ENCODE measurements at places on chromosomes 4 and X. TPM values are rescaled to one million over a fixed set of nuclear protein-coding genes. Genes with fewer than 3 reads are reported as not detected.

- DNase-seq = no peak
Measured at GRCh38 chrX:11768039-11768438, 10.0 kb downstream of the MSL3 start.

DNA sequence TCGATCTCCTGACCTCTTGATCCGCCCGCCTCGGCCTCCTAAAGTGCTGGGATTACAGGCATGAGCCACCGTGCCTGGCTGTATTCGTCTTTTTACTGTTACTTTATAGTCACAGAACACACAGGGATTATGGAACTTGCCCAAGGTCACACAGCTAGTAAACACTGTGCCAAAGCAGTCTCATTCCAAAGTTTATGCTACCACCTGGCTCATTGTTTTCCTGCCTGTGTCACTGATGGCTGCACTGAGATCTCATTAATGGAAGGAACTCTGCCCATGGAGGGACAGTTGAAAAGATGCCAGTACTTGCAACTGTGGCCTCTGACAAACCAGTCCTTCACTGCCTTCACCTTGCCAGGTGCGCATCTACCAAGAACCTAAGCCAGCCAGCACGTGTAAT, 517.7 kb downstream of the BCOR start:
- DNase-seq = no peak

Gene ARMCX2
- total RNA-seq = 2.4 TPM

DNA sequence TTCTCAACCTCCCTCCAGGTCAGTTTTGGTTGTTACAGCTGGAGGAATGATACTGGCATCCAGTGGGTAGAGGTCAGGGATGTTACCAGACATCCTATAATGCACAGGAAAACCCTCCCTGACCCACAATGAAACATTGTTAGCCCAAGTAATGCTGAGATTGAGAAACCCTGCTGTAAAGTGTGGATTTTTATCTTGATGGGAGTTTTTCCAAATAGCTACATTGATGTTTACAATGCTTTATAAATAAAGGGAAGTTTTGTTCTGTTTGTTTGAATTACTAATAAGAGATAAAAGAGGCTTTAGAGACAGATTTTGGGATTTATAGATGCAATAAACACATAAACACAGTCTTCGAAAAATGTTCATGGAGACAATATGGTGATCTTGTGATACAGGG, 194.0 kb upstream of the NUDT6 start:
- DNase-seq = no peak

DNA sequence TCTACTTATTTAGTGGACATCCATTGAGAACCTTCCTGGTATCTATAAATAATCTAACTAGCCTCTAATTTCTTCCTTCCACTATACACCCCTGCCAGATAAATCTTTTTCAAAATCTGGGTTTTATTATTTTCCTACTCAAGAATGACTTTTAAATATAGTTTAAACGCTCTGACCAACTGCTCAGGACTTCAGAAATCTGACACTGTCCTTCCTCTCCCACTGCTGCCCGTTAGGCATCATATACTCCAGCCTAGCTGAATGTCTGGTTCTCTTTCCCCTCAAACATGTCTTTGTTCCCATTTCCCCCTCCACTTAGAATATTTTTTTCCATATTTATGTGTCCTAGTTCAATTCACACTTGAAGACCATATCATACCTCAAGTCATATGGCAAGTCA, 35.2 kb upstream of the CBLL2 start:
- DNase-seq = no peak

DNA sequence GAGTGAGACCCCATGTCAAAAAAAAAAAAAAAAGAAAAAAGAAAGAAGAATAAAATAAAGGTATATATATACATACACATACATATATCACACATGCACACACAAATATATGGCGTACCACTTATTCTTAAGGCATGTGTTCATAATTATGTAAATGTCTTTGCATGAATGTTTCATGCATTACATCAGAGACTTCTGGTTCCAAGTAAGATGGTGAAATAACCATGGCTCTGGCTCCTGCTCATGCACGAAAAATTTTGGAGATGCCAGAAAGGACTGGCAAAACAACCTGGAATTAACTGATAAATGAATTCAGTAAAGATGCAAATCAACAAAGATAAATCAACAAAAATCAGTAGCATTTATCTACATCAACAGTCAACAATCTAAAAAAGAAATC, 19.7 kb upstream of the FHIP1A start:
- DNase-seq = no peak

DNA sequence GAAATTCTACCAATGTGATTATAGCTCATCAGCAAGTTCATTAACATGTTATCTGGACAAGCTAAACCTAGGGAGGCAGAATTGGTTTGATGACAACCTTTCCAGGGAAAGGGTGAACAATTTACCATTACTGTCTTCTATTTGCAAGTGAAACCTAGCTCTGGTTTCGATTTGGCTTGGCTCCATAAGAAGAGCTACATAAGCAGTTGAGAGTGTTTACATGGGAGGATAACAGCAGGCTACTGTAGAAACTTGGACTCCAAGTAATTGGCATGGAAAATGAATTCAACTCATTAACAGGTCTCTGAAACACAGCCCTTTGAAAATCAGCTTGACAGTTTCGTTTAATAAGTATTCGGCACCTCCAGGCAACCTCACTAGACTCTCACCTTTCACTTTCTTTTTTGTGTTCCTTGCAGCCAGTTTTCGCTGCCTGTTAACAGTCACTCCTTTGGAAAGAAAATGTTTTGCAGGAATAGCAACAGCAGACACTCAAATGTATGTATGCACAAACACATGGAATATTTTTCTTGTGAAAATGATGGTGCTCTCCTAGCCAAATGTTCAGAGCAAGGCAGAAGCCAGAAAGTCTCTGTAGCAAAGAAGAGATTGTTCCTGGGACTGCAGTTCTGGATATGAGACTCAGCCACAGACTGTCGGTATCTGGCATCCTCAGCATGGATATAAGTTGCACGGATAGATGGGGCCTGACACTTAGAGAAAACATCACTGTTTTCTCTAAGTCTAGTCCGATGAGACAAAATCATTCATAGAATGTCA, 27.5 kb downstream of the POU3F4 start:
- DNase-seq = no peak

Gene OPRPN
- total RNA-seq = not detected

DNA sequence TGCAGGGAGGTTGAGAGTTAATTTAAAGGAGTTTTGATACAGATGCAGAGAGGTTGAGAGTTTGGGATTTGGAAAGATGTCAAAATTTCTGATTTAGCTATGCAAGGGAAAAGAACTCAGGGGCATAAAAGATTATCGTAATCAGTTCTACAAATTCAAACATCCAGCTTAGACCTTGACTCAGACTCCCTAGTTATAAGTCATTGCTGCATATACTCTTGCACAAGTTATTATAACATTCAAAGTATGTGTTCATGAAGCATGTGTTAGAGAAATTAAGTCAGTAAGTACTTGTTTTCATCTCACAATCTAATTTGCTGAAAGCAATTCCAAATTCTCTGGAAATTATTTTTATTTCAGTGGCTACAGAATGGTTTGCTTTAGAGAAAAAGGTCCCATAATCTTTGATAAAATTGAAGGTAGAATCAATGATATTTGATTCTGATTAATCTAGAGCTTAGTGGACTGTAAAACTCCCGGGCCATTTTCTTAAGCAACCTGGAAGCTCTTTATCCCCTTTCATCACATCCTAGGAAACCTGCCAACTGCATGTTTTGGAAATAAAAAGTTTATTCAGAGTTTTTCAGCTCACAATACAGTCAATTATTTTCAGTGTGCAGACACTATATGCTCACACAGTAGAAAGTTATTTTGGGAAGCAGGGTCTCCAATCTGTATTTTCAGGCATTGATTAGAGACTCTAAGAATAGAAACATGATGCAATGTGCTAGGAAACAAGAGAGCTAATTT, 132.9 kb upstream of the SPANXC start:
- no peak for DNase-seq

Gene MTNR1A
- total RNA-seq = not detected

DNA sequence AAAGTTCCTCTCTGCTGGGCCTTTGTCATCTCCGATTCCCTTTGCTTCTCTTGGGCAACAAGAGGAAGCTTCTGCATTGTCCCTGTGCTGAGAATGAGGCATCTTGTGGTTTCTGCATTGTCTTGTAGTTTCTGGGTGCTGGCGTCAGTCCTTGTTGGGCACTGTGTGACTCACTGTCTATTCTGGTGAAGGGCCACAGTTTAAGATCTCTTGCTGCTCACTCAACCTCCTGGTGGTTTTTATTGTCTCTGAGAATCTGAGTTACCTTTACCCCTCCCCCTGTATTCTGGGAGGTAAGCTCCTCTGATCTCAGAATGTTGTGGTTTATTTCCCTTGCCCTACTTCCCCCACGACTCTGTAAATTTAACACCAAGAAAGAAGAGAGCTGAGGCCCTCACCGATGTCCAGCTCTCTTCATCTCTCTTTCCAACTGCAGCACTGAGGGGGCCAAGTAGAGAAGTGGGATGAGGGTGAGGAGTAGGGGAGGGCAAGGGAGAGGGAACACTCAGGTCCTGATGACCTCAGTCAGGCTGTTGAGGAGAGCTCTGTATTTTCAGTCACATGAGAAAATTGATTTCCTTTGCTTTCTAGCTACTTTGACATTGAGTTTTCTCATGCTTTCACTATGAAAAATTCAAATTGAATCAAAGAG, 441.6 kb upstream of the PITX2 start:
- DNase-seq = no peak

DNA sequence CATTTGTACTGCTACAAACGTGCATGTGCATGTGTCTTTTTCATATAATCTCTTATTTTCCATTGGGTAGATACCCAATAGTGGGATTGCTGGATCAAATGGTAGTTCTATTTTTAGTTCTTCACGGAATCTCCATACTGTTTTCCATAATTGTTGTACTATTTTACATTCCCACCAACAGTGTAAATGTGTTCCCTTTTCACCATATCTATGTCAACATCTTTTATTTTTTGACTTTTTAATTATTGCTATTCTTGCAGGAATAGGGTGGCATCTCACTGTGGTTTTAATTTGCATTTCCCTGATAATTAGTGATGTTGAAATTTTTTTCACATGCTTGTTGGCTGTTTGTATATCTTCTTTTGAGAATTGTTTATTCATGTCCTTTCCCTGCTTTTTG, 59.3 kb upstream of the PACRGL start:
- no peak for DNase-seq

- no peak for DNase-seq
Measured at GRCh38 chr4:89101256-89102161, 9.8 kb upstream of the TIGD2 start.

Gene ADH7
- total RNA-seq = not detected

GRCh38 chrX:69603566-69604194, 12.2 kb upstream of the EDA start:
- no peak for DNase-seq

DNA sequence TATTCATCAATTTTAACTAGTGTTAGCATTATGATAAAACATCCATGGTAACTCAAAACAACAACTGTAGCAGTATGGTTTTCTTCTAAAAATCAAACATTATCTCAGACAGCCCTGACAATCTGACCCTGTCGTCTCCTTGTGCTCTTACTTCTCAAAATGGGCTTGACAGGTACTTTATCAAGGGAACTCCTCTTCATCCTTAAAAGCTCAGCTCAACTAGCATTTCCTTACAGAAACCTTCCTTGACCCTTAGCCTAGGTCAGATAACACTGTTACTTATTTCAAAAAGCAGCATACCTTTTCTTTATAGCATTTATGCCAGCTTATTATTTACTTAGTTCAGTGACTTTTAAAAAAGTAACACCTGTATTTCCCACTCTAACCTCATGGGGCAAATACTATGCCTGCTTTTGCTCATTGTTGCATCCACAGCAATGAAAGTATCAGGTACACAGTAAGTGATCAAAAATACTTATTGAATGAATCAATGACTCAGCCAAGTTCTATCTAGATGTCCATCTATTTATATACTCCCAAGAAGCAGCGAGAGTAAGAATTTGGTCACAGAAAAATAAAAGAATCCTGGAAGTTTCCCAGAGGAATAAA, 41.9 kb downstream of the ADAMTS3 start:
- DNase-seq = no peak

DNA sequence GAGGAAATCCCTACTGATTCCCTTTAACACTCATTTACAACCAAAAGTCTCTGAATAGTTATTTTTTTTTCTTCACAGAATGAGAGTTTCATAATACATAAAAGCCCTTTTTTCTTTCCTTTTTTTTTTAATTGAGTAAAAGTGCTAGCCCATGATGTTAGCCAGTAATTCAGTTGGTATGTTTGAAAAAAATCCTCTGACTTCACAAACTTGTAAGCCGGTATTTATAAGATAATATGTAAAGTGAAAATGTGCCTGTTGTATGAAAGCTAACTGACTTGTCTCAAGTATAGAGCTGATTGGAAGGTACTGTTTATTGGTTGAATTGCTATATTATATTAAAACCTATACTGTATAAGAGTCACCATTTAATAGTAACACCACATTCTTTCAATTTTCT, 70.2 kb upstream of the NEIL3 start:
- DNase-seq = no peak

Gene SEC31A
- 131 TPM for total RNA-seq

Gene PRDM5
- not detected for total RNA-seq

- DNase-seq = no peak
Measured at GRCh38 chr4:88022289-88022688, 14.9 kb downstream of the PKD2 start.

- no peak for DNase-seq
Measured at GRCh38 chr4:1633993-1634392, 50.1 kb downstream of the FAM53A start.

DNA sequence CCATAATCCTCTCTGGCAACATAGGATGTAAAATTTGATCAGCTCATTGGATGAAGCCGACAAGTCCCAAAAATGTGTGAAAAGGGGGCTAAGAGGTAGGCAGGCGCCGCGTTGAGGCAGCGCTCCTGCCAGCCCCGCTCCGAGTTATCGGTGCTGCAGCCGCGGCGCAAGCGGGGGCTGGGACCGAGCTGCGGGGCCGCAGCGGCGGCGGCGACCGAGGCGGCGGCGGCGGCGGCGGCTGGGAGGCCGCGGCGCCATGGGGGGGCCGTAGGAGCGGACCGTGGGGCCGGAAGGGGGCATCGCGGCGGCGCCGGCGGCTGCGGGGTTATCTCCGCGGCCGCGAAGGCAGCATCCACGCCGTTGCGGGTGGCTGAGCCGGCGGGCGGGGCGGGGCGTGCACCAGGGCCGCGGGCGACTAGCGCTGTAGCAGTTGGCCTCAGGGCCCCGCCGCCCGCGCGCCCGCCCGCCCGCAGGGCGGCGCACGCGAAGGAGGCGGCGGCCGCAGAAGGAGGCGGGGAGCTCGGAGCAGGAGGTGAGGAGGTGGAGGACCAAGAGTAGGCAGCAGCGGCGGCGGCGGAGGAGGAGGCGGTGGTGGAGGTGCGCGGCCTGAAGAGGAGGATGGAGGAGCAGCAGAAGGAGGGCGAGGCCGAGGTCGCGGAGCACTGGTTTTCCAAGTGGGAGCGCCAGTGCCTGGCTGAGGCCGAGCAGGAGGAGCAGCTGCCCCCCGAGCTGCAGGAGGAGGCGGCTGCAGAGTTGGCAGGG, 126.0 kb upstream of the CXorf66 start:
- DNase-seq = peak; percentile 16

DNA sequence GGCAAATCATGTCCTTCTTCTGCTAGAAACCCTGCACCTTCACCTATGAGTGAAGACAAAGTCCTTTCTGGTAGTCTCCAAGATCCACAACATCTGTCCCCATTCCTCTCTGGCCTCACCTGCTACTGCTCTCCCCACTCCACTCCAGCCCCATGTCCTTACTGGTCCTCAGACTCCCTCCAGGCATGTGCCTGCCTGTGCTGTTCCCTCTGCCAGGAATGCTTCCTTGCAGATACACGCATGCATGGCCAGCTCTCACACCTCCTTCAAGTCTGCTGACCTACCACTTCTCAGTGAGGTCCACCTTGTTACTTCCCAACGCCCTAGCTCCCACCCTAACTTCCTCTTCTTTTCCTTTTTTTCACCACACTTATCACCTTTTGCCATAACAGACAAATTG, 18.1 kb downstream of the HMGB2 start:
- no peak for DNase-seq

GRCh38 chr4:128481752-128482480, 194.3 kb upstream of the PGRMC2 start:
- DNase-seq = no peak
